ENCODE measurements at places on chromosomes 7 and 10.

- H3K4me3 ChIP-seq: no peak overlapping the region
- H3K36me3 ChIP-seq: no peaks in the 10 kb centered on the region
- no peak for DNase-seq
- H3K27me3 ChIP-seq: no peaks in the 10 kb centered on the region
Measured at GRCh38 chr7:108257954-108258353, 127.8 kb upstream of the LAMB4 start.

GRCh38 chr10:93907059-93907458 is 13.3 kb downstream of the SLC35G1 start:
- no peaks in the 10 kb centered on the region for H3K4me1 ChIP-seq
- H3K4me3 ChIP-seq: no peak overlapping the region
- no peak overlapping the region for H3K27ac ChIP-seq
- DNase-seq: no peak
- H3K27me3 ChIP-seq: no peaks in the 10 kb centered on the region
- no peaks in the 10 kb centered on the region for H3K36me3 ChIP-seq

DNA sequence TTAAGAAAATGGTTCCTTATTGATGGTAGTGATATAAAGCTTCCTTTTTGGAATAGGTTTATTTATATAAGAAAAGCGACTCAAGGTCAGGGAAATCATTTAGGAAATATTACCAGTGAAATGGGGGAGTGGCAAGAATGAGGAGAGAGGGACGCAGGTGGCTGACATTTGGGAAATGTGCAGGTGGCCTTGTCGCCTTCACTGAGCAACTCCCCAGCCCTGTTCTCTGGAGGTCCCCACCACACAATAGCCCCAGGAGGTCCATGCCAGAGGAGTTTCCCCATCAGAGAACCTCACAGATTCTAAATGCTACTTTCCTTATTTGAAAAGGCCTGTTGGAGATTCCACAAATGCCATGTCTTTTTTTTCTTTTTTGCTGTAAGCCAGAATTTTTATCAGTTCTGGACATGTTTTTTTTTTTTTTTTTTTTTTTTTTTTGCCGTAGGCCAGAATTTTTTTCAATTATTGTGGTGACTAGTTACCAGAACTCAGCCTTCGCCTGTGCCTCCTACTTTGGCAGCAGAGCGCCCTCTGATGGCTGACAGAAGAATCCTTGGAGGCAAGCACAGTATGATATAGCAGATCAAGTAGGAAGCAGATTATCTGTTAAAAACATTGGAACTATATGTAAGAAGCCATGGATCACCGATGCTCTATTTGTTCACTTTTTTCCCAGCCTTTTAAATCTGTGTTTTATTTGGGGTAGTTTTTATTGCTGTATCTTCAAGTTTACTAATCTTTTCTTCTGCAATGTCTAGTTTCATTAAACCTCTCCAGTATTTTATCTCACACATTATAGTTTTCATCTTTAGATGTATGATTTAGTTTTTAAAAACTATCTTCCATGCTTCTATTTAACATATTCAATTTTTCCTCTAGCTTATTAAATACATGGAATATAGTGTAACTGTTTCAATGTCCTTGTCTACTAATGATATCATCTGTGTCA is 18.6 kb downstream of the OPALIN start:
- no peaks in the 10 kb centered on the region for H3K27me3 ChIP-seq
- no peak overlapping the region for H3K4me3 ChIP-seq
- peak; percentile 61 for DNase-seq
- no peak overlapping the region for H3K27ac ChIP-seq
- peaks cover 3% of the 10 kb centered on the region for H3K4me1 ChIP-seq
- H3K36me3 ChIP-seq: no peaks in the 10 kb centered on the region

GRCh38 chr7:94888551-94888950 is 18.8 kb upstream of the PPP1R9A start:
- H3K4me3 ChIP-seq: no peak overlapping the region
- H3K27me3 ChIP-seq: no peaks in the 10 kb centered on the region
- peak; percentile 69 for DNase-seq
- H3K36me3 ChIP-seq: no peaks in the 10 kb centered on the region
- peaks cover 15% of the 10 kb centered on the region for H3K4me1 ChIP-seq
